Kidney glomerular epithelial cell (primary cell): ENCODE measurements at places on chromosomes 2 and 18.

GRCh38 chr2:120914839-120915521 is 179.3 kb downstream of the GLI2 start:
- DNase-seq = peak; percentile 88

DNA sequence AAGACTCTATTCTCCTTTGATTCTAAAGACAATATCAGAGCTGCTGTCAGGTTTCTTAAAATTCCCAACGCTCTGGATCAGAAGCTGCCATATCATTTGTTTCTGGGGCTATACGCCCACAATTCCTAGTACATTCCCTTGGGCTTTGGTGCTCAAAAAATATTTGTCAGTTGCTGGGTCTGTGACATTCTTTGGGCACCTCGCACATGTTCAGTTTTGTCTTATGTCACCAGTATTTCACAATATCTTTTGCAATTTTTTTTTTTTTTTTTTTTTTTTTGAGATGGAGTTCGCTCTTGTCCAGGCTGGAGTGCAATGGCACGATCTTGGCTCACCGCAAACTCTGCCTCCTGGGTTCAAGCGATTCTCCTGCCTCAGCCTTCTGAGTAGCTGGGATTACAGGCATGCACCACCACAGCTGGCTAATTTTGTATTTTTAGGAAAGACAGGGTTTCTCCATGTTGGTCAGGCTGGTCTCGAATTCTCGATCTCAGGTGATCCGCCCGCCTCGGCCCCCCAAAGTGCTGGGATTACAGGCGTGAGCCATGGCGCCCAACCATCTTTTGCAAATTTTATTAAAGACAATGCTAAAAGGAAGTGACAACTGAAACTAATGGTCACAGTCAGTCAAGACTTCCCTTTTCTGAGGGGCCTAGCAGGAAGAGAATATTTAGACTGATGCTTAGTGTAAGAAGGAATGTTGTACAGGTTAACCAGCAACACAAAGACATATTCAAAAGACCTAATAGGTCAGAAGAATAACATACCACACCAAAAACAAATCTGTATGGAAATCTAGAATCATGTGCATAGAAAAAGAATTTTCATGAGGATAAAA is 6.8 kb downstream of the ZNF397 start:
- DNase-seq = no peak

- DNase-seq = no peak
Measured at GRCh38 chr2:239004274-239005015, 156.6 kb downstream of the TWIST2 start.

GRCh38 chr2:9373476-9373875 is 49.9 kb downstream of the ITGB1BP1 start:
- DNase-seq = no peak

DNA sequence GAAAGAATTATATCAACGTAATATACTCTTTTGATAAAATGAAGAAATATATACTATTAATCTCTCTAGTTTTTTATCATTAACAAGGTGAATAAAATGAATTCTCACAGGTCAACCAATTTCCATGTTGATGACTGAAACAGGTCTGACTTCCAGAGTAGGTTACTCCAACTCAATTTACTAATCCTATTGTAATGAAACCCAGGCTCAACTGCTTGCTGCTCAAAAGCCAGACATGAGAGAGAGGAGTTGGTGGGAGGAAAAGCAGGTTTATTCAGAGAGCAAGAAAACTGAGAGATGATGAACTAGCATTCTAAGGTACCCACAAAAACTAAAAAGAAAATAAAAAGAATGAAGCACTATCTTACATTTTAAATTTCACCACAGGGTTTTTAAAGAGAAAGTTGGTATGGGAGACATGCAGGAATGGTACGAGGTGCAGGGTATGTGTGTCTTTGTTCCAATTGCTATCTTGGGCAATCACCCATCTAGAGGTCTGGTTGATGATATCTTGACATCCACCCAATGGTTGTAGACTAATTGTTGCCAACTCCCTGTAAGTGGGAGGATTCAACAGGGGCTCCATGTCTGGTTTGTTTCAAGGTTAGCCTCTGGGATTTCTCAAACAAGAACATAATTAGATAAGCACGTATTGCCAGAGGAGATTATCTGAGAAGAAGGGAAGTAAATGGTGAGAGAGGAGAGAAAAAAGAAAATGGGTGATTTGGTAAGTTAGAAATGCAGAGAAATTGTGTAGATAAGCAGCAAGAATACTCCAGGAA is 471.4 kb upstream of the REG3G start:
- DNase-seq = no peak

- DNase-seq = no peak
Measured at GRCh38 chr2:219124381-219125110, 36.1 kb downstream of the NHEJ1 start.

- peak; percentile 51 for DNase-seq
Measured at GRCh38 chr2:161223139-161223732, 63.0 kb downstream of the TANK start.

DNA sequence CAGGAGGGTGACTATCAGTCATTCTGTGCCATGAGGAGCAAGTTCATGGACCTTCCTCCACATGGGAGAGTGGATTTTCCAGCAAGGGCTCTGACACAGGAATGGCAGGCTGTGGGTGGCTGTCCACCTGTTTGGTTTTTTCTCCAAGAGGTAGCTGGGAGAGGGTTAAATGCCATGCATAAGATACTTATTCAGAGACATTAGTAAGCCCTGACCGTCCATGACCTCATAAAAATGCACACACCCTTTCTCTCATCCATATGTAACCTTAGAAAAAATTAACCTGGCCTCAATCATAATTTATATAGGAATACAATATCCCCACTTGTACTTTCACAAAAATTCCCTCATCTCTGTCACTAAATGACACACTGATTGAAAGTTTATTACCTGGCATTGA is 51.3 kb downstream of the NPPC start:
- no peak for DNase-seq
